ENCODE measurements at places on chromosomes 12 and 14.

DNA sequence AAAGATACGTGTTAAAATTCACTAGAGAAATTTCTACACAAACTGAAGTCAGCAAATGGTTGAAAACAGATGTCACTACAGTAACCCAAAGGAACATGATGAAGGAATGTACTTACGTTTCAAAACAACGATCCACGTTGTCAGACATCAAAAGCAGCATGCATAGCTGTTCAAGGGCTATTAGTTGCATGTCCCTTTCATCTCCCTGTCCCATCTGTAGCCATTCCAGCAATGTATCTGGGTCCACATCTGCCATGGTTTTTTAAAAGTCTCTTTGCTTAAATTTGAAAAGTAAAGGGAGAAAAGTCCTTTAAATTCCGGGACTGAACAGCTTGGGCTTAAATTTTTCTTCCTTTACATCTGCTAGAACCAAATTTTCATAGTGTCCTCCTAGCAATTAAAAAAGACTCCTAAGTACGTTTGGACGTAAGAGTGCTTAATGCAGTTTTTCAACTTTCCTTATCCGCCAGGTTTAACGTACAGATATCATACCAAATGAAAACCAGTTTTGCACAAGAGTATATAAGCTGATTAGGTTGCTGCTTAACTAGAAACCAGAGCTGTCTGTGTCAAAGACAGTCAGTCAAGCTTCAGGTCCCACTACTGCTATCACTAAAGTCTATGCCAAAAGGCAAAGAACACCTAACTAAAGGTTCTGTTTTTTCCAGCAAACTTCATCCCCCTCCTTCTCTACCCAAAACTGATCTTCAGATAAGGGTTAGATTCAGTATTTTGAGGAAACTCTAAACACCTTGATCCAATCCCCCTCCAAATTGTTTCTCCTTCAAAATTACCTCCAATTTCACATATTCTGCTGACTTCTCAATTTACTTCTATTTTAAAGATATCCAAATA, 1.7 kb downstream of the HECTD1 start:
- DNase-seq: no peak

- no peak for DNase-seq
Measured at GRCh38 chr14:88352698-88353097, 29.6 kb upstream of the KCNK10 start.

GRCh38 chr12:32290411-32290810, 108.9 kb upstream of the FGD4 start:
- no peak for DNase-seq

GRCh38 chr12:53186745-53187144, 6.0 kb upstream of the CSAD start:
- DNase-seq: no peak

GRCh38 chr14:105041841-105042765, 21.2 kb upstream of the CDCA4 start:
- no peak for DNase-seq

GRCh38 chr12:106758349-106759110, 16.0 kb upstream of the RIC8B start:
- no peak for DNase-seq

- no peak for DNase-seq
Measured at GRCh38 chr14:44701563-44702263, 194.6 kb upstream of the FSCB start.

GRCh38 chr12:61044766-61045165, 1215.4 kb upstream of the USP15 start:
- no peak for DNase-seq

GRCh38 chr12:129226851-129227250, 373.6 kb downstream of the GLT1D1 start:
- no peak for DNase-seq

DNA sequence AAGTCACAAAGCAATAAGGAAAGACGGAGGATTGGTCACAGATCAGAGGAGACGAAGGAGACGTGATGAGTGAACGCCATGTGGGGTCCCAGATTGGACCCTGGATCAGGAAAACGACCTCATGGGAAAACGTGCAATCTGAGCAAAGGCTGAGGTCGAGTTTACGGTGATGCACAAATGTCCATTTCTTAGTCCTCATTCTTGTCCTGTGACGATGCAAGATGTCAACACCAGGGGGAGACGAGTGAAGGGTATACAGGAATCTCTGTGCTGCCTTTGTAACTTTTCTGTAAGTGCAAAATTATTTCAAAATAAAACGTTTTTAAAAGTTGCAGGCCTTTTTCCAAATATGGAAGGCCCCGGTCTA, 329.8 kb downstream of the MED13L start:
- DNase-seq: no peak

DNA sequence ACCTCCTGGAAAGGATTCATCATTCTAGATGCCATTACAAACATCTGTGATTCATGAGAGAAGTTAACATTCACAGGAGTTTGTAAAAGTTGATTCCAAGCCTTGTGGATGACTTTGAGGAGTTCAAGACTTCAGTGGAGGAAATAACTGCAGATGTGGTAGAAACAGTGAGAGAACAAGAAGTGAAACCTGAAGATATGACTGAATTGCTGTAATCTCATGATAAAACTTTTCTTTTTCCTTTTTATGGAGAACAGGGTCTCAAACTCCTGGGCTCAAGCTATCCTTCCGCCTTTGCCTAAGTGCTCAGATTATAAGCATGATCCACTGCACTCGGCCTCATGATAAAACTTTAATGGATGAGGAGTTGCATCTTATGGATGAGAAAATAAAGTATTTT, 64.5 kb upstream of the GTF2A1 start:
- DNase-seq: no peak

GRCh38 chr14:104724407-104724980, 465 bp downstream of the ADSS1 start:
- DNase-seq: no peak

DNA sequence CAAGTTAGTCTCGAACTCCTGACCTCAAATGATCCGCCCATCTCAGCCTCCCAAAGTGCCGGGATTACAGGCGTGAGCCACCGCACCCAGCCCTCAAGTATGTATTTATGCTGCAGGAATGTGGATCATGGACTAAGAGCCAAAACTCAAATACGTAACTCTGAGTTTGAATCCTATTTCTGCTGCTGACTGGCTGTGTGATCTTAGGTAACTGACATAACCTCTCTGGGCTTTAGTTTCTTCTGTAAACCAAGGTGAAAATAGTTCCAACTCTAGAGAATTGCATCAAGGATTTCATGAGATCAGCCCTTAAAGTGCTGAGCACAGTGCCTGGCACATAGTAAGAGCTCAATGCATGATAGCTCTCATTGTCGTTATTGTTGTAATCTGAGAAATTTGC, 37.4 kb downstream of the HSPB8 start:
- DNase-seq: no peak

DNA sequence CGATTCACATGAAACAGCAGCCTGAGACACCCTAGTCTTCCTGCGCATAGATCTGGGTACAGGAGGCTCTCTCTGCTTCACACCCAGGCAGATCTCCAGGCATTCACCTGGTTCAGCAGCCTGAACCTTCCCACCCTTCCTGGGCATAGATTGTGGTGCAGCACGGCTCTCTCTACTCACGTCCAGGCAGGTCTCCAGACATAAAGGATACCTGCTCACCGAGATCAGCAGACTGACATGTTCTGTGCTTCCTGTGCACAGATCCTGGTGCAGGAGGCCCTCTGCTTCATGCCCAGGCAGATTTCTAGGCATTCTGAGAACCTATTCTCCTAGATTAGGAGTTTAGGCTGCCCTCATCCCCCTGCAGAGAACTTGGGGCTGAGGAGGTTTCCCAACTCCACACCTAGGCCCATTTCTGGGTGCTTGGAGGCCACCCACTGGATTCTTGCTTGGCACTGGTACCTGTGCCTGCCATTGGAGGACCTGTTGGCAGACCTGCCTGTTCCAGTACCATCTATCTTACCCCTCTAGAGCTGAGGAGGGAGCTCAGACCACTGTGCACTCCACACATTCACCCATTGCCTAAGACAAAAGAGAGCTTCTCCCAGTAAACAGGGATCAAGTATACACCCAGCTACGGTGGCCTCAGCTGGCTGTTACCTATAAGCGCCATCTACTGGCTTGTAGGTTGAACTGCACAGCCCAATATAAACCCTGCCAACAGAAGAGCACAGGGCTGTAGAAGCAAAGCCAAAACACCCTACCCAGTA, 28.0 kb upstream of the GARIN6 start:
- DNase-seq: no peak

- no peak for DNase-seq
Measured at GRCh38 chr12:42786400-42787148, 197.0 kb upstream of the PRICKLE1 start.

DNA sequence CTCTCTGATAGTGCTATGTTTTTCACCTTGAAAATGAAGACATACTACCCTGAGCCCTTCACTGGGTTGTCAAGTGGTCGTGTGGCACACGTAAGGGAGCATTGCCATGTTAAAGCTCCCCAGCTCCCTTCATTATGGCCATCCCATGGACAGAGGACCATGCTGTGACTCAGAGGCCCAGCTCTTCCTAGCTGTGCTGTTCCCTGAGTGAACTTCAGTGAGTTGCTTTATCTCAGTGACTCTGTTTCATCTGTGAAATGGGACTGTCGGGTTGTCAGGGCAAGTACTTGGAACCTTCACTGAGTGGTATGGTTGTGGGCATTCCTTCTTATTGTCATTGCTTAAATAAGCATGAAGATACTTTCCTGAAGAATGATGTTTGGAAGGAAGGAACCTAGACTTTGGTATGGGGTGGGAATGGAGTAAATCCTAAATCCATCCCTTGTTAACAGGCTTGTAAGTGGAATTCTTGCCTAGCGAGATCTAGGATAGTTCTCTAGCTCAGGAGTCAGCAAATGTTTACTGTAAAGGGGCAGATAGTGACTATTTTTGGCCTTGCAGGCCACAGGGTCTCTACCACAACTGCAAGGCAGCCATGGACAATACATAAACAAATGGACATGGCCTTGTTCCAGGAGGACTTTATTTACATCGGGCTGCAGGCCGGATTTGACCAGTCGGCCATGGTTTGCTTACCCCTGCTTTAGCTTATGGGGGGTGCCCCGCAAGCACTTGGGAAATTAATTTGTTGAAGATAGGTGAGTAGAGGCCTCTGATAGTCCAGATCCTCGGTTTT, 283.5 kb downstream of the ZFP36L1 start:
- DNase-seq: no peak

DNA sequence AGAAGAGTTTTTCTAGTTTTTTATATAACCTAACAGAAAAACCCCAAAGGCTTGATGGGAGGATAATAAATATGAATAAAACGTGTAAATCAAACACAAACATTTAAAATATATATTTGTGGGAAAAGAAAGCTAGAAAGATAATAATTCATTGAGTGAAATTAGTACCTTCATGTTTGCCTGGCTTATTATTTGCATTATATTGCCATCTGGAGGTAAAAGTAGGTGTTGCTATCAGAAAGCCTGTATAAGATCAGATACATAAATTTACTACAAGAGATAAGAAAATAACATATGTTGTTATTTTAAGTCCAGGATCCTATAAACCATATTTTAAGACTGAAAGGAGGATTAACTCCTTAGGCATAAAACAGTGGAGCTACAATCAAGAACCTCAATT, 77.7 kb downstream of the NTS start:
- DNase-seq: no peak

DNA sequence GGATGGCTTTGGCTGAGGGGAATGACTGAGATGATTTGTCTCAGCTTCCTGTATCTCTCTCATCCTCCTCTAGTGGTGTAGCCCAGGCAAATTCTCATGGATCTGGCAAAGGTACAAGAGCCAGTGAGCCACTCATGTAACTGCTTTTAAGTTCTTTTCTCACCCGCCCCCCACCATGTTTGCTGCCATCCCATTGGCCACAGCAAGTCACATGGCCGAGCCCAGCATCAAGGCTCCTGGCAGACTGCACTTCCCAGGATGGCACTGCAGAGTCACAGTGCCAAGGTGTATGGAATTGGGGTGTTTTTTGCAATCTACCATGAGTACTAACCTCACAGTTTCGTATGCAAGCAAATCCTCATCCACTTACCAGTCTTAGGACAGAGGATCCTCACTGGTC, 50.9 kb downstream of the CHST11 start:
- DNase-seq: no peak

- DNase-seq: no peak
Measured at GRCh38 chr12:10170216-10170615, 1.7 kb downstream of the OLR1 start.

- DNase-seq: peak; percentile 2
Measured at GRCh38 chr12:29889737-29890136, 106.0 kb upstream of the TMTC1 start.

- peak; percentile 3 for DNase-seq
Measured at GRCh38 chr14:72024043-72024407, 91.8 kb downstream of the RGS6 start.

DNA sequence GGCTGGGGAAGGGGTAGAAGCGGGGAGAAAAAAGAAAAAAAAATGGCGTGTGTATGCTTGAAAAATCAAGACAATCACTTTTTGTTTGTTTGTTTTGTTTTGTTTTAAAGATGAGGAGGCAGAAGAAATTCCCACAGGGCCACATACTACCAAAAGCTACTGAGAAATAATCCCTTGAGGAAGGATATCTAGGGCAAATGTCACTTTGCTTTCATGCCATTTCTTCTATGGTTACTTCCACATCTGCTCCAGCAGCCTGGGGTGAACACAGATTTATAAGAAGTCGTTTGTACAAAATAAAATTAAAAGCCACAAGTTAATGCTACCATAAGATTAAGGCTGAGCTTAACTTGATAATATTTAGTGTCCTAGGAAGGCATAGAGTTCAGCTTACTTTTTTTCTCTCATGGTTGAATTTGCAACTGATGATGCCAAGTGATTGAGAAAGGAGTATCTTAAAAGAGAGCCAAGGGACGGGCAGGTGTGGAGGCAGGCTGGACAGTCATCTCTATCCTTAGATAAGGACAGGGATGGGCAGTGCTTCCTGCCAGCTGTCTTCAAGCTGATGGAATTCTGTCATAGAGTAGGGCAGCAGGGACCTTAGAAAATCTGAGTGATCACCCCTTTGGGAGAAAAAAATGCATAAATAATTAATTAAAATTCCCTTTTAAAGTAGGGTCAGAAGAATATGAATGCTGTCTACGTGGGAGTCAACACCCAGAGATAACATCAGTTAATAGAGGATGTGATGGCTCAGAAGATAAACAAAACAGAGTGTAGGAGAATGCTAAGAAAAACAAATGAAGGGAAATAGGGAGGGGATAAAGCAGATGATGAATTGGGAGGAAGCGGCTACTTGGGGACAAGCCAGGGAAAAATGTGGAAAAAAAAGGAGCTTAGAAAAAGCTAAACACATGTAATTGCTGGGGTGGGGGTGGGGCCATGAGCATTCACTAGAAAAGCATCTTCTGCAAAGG, 57.1 kb downstream of the DYRK2 start:
- DNase-seq: no peak

DNA sequence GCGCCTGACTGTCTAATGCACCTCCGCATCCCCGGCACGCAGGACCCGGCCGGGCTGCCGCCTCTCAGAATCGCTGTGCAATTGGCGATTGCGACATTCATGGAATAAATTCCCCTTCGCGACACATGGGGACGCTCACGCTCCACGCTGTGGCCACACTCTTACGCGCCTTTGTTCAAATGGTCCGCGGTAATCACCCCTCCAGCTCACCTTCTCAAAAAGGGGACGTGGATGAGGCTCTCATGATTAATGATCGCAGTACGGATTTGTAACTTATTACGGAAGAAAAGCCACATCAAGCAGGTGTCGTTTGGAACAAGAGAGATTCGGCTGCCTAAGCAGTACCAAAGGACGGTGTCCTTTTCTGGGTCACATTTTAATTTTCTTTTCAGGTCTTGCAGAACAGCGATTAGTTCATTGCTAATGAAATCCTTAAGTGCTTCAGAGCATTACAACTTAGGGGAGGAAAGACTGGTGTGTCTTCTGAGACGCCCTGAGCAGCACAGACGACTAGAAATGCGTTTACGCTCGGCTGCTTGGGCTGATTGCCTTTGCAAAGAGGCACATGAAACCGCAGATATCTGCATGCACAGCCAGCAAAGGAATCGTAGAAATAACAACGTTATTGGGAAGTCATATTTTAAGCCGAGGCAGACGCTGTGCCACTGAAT, 37.3 kb upstream of the ADGRD1 start:
- no peak for DNase-seq

Data from stimulated activated CD8-positive, alpha-beta memory T cell treated with anti-CD3 and anti-CD28 coated beads, Interleukin-2, amount 100 ng/mL, for 48 hours (primary cell).